ENCODE measurements at places on chromosomes 3 and 15.

- no peak for DNase-seq
These were observed 181.7 kb upstream of the SYNPR start for GRCh38 chr3:63096248-63097058.

GRCh38 chr3:39038165-39038564 is 13.6 kb downstream of the SCN11A start:
- DNase-seq: no peak

DNA sequence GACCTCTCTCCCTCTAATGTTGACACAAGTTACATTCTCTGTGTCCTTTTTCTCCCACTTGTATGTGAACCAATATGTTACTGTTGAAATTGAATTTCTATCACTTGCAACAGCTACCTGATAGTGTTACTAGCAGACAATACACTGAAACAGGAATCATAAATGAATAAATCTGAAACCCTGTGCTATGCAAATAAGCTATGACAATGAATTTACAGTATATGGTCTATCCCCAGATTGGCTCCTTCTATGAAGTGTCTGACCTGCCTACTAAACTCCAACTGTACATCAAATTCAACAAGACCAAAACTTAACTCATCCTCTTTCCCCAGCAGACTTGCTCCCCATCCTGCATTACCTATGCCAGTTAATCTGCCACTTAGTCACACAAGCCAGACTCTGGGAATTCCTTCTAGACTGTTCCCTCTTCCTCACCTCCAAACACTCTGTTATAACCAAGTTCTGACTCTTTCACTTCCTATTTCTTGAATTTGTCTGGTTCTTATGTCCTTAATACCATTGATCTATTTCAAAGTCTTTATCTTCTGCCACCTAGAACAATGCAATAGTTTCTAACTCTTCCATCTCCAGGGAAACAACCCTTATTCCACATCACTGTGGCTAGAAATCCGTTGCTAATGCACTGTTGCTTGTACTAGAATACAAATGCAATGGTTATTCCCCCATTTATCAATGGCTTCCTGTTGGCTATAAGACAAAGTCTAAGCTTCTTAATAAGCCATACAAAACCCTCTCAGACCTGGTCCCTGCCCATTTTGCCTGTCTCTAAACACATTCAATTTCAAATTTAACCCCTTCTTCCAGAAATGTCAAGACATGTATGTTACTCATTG is 13.4 kb upstream of the ZNF639 start:
- no peak for DNase-seq

DNA sequence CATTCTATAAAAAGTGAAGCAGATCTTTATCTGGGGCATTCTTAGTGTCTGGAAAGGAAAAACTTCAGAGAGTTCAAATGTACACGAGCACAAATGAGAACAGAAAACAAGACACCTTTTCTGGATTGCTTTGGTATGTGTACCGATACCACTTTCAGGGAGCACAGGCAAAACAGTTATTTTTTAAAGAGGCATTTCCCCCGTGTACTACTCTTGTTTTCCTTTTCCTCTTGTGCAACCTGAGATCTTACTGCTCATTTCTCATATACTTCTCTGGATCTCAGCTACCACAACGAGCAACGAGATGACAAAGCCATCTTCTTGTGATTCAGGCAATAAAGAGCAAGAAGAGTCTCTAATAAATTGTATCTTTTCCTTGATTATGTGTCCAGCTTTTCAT is 463.6 kb downstream of the SHQ1 start:
- no peak for DNase-seq

DNA sequence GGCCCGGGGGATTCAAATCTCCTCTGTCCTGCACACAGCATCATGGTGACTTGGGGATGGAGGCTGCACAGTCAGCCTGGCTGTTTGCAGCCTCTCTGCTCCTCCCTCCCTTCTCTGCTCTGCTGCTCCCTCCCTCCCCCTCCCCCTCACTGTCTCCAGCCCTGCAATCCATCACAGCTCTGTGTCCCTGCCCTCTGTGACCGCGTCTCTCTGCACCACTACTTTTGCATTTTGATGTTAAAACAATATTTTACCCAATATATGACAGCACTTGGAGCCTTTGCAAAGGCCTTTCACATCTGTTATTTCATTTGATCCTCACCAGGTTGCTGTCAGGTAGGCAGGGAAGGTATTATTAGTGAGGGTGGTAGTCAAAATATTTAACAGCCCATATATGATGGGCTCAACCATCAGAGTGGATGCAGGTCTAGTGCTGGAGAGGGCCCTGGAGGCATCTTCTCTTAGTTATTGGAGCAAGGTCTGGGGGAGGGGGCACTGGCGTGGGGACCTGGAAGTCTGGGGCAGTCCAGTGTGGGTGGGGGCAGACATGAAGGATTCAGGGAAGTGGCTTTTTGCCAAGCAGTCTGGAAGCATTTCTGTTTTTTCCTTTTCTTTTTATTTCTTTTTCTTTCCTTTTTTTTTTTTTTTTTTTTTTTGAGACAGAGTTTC is 16.3 kb upstream of the VPS8 start:
- DNase-seq: no peak

GRCh38 chr3:145692751-145693150 is 468.2 kb downstream of the PLOD2 start:
- no peak for DNase-seq

GRCh38 chr3:105458518-105459215 is 92.0 kb downstream of the ALCAM start:
- DNase-seq: no peak

GRCh38 chr15:85723960-85724945 is 70.5 kb downstream of the KLHL25 start:
- DNase-seq: no peak

DNA sequence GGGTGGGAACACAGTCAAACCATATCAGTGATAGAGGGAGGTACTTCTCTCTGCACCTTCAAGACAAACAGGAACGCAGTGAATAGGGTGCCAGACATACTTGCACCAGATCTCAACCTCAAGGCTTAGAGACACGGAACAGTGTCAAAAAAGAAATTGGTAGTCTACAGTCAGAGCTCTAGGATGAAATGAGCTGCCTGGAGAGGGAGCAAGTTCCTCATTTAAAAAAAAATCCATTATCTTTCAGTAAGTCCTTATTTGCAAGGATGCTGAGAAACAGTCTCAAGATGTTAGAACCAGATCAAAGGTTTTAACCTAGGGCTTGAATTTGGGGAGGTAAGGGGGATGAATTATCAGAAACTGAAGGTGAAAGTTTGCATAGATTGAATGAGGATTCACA is 20.2 kb upstream of the LMCD1 start:
- no peak for DNase-seq

DNA sequence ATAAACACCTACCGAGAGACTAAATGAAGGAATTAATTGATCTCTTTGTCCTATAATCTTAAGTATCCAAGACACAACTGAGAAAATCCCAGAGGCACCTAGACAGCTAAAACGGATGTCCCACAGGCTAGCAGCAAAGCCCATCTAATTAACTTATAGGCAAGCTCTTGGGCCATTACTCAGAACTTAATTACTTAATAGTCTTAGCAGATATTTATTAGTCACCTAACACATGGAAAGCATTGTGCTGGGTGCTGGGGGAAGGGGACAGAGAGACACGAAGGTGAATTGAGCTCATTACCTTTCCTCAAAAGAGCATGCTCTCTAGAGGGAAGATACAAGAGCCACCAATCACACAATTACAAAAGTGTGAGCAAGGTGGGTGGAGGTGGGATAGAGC is 189.8 kb upstream of the PROK2 start:
- no peak for DNase-seq

DNA sequence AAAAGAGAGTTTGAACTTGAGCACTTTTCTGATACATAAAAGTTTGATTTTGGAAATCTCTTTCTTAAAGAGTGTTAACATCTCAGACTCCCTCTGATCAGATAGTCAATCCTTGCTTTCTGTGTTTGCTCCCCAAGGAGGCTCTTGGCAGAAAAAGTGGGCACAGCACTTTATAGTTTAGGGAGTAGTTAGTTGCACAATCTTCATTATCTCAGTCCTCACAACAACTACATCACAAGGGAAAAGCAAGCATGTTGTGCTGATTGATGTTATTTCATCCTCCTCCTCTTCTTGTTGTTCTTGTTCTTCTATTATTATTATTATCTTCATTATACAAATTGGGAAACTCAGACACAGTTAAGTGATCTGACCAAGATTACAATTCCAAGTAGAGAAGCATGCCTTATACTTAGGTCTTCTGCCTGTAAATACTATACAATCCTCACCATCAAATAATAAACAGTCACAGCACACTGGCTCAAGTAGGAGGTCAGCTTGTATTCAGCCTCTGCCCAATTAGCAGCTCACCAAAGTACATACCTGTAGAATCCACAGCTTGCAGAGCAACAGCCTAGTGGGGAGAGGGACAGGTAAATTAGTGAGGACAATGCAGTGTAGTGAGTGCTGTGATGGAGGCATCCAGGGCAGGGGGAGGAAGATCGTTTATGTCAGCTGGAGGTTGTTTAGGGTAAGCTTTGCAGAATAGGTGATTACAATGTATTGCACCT is 304.1 kb upstream of the MME start:
- DNase-seq: no peak

DNA sequence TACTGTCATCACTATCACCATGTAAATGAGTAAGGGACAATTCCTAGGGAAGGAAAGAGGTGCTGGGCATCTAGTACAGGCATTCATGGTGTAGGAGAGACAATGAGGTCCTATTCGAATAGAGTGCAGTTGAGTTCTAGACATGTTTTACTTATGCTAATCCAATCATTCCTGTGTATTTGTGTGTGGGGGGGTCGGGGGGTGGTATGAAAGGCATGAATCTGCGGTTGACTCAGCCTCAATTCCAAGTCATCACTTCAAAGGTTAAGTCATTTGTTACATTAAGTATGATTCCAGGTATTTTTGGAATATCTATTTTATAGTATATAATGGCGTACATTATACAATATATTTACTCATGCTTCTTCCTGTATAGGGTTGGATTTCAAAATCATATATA is 163.1 kb upstream of the GALNT15 start:
- DNase-seq: no peak

Measured in esophagus squamous epithelium (tissue), 5 donors.